ENCODE measurements at places on chromosomes 2 and 18. TPM values are rescaled to one million over a fixed set of nuclear protein-coding genes. Genes with fewer than 3 reads are reported as not detected.

The TMEM163 gene
- total RNA-seq, result 19.1 TPM

The CCDC85A gene
- 34.4 TPM for total RNA-seq

The FANCL gene
- 88.9 TPM for total RNA-seq

The POTEE gene
- total RNA-seq, result under 0.01 TPM

The MYL12A gene
- 39.1 TPM for total RNA-seq

The TRIM43 gene
- total RNA-seq, result not detected

The CNDP1 gene
- 1.9 TPM for total RNA-seq

The CNGA3 gene
- 6.3 TPM for total RNA-seq

The HNMT gene
- total RNA-seq, result 54.1 TPM

The RAB6C gene
- 0.63 TPM for total RNA-seq

The ZNF892 gene
- total RNA-seq, result 62.3 TPM

The COA5 gene
- 72.0 TPM for total RNA-seq

The SULT1C2 gene
- total RNA-seq, result 0.31 TPM

The CYP27C1 gene
- total RNA-seq, result 3.1 TPM

The GRB14 gene
- 19.1 TPM for total RNA-seq

The RNASEH1 gene
- total RNA-seq, result 26.0 TPM

The CNTNAP5 gene
- total RNA-seq, result 65.1 TPM

The CROCC2 gene
- total RNA-seq, result under 0.01 TPM

The ATAD2B gene
- total RNA-seq, result 98.3 TPM

The CD226 gene
- 1.3 TPM for total RNA-seq

The SERPINB4 gene
- total RNA-seq, result not detected

The CNRIP1 gene
- 100 TPM for total RNA-seq

The HES6 gene
- total RNA-seq, result 94.5 TPM

The LONRF2 gene
- total RNA-seq, result 87.6 TPM

The CDCA7 gene
- 26.6 TPM for total RNA-seq

The ATP5F1A gene
- 649 TPM for total RNA-seq

The SERPINB10 gene
- not detected for total RNA-seq

The MC4R gene
- total RNA-seq, result 1.3 TPM

The CFC1B gene
- total RNA-seq, result not detected

The GAL3ST2 gene
- total RNA-seq, result 1.3 TPM

The AQP4 gene
- 57.9 TPM for total RNA-seq

The KANSL1L gene
- total RNA-seq, result 96.4 TPM

The CCL20 gene
- not detected for total RNA-seq

The DNER gene
- total RNA-seq, result 93.3 TPM

The CIB4 gene
- not detected for total RNA-seq

The LOXHD1 gene
- total RNA-seq, result 0.31 TPM

Data from parietal lobe (tissue), 2 donors.